HepG2 (cell line): ENCODE measurements at places on chromosomes 2 and 18. TPM values are rescaled to one million over a fixed set of nuclear protein-coding genes. Genes with fewer than 3 reads are reported as not detected.

- no peak overlapping the region for H3K27ac ChIP-seq
- DNase-seq: no peak
- H3K4me1 ChIP-seq: peaks cover 6% of the 10 kb centered on the region; the same call in 1 of the 2 replicates
- H3K36me3 ChIP-seq: peaks cover 53% of the 10 kb centered on the region
- no peak overlapping the region for H3K4me3 ChIP-seq
- H3K27me3 ChIP-seq: no peaks in the 10 kb centered on the region; the same call in 1 of the 2 replicates
Observed at GRCh38 chr2:241619597-241620418, 17.1 kb downstream of the THAP4 start.

DNA sequence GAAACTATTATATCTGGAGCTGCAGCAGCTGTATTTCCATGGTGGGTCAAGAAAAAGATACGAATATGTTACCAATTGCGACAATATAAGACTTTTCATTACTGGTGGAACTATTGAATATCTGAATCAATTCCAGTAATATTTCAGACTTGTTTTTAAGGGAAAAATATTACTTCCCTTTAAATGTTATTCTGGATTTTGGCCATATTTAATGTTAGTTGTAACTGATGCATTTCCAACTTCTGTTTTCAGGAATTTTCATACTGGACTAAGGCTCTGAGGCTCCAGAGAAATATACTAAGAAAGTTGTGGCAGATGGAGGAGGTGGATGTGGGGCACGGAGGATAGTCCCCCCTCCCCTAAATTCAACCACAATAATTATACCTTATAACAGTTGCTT lies 555.2 kb upstream of the SETBP1 start:
- no peaks in the 10 kb centered on the region for H3K36me3 ChIP-seq
- no peak for DNase-seq
- H3K4me1 ChIP-seq: no peaks in the 10 kb centered on the region
- H3K27ac ChIP-seq: no peak overlapping the region
- no peaks in the 10 kb centered on the region for H3K27me3 ChIP-seq
- no peak overlapping the region for H3K4me3 ChIP-seq

DNA sequence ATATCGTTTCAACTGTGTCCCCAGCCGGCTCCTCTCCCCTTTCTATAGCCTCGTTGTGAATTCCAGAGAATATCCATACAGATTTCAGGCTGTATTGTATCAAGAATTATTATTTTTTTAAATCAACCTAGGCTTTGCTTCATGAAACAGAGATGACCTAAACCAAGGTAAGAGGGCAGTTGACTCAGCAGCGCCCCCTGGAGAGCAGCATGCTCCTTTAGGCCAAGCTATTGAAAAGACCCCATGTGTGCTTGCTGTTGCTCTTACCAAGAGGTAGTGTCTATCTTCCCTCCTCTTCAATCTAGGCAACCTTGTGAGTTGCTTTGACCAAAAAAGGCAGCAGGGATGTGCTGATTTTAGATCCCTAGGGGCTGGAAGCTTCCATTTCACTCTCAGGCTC lies 426.7 kb upstream of the SMIM21 start:
- H3K36me3 ChIP-seq: no peaks in the 10 kb centered on the region
- DNase-seq: peak; percentile 3
- no peaks in the 10 kb centered on the region for H3K4me1 ChIP-seq

GRCh38 chr2:54560146-54560881 lies 104.2 kb downstream of the SPTBN1 start:
- H3K36me3 ChIP-seq: no peaks in the 10 kb centered on the region; the same call in 1 of the 2 replicates
- H3K4me3 ChIP-seq: peak overlapping the region; percentile 99
- peak overlapping the region; percentile 93 for H3K27ac ChIP-seq

GRCh38 chr18:65352186-65352585 lies 398.6 kb upstream of the CDH7 start:
- H3K4me3 ChIP-seq: no peak overlapping the region
- no peaks in the 10 kb centered on the region for H3K4me1 ChIP-seq
- H3K27me3 ChIP-seq: no peaks in the 10 kb centered on the region
- no peaks in the 10 kb centered on the region for H3K36me3 ChIP-seq
- DNase-seq: no peak

GRCh38 chr2:134170700-134171099 lies 83.2 kb upstream of the MGAT5 start:
- H3K4me3 ChIP-seq: no peak overlapping the region
- DNase-seq: no peak
- H3K36me3 ChIP-seq: no peaks in the 10 kb centered on the region
- H3K4me1 ChIP-seq: no peaks in the 10 kb centered on the region

GRCh38 chr2:97919858-97920257 lies 75.9 kb downstream of the TMEM131 start:
- no peaks in the 10 kb centered on the region for H3K4me1 ChIP-seq
- peaks cover 6% of the 10 kb centered on the region; the same call in 1 of the 2 replicates for H3K36me3 ChIP-seq
- H3K4me3 ChIP-seq: no peak overlapping the region
- no peaks in the 10 kb centered on the region for H3K27me3 ChIP-seq
- no peak for DNase-seq
- no peak overlapping the region for H3K27ac ChIP-seq

- no peaks in the 10 kb centered on the region for H3K27me3 ChIP-seq
- H3K4me3 ChIP-seq: no peak overlapping the region
- H3K36me3 ChIP-seq: no peaks in the 10 kb centered on the region
Observed at GRCh38 chr2:19336781-19337180, 21.6 kb downstream of the OSR1 start.

DNA sequence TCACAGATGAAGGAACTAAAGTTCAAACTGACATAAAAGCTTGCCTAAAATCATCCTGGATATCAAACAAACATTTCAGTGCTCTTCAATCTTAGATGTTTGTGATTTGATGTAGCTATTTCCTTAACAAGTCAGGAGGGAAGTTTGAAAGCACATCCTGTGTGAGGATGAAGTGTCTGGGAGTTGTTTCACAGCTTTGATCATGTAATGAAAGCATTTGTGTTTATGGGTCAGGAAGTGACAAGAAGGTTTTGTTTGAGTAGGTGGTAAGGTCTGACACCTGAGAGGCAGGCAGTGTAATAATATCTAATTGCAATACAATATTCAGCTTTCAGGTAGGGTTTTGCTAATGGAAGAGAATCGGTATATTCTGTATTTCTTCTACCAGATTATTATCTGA lies 26.0 kb upstream of the CSRNP3 start:
- DNase-seq: no peak
- H3K4me3 ChIP-seq: no peak overlapping the region
- no peaks in the 10 kb centered on the region for H3K27me3 ChIP-seq

GRCh38 chr2:172693037-172693436 lies 42.6 kb upstream of the RAPGEF4 start:
- peak; percentile 28 for DNase-seq
- no peaks in the 10 kb centered on the region for H3K4me1 ChIP-seq
- no peak overlapping the region for H3K4me3 ChIP-seq
- H3K27me3 ChIP-seq: no peaks in the 10 kb centered on the region
- no peaks in the 10 kb centered on the region for H3K36me3 ChIP-seq

Gene LOXHD1
- not detected in 2 replicates for total RNA-seq

Gene RAX
- not detected in 2 replicates for total RNA-seq

Gene TTN
- under 0.01 TPM in 2 replicates for total RNA-seq

Gene LOXL3
- total RNA-seq: 0.39 and 0.55 TPM in 2 replicates

Gene CYB5A
- total RNA-seq: 356 and 411 TPM in 2 replicates

Gene CAPN13
- total RNA-seq: not detected in 2 replicates

Gene PCARE
- total RNA-seq: not detected in 2 replicates

Gene VAMP5
- 7.2 and 9.0 TPM in 2 replicates for total RNA-seq

Gene ANO7
- 3.7 and 4.9 TPM in 2 replicates for total RNA-seq

Gene GKN1
- not detected in 2 replicates for total RNA-seq

Gene POTEC
- total RNA-seq: not detected in 2 replicates
